Foreskin keratinocyte (primary cell): ENCODE measurements at places on chromosomes 12 and 14.

DNA sequence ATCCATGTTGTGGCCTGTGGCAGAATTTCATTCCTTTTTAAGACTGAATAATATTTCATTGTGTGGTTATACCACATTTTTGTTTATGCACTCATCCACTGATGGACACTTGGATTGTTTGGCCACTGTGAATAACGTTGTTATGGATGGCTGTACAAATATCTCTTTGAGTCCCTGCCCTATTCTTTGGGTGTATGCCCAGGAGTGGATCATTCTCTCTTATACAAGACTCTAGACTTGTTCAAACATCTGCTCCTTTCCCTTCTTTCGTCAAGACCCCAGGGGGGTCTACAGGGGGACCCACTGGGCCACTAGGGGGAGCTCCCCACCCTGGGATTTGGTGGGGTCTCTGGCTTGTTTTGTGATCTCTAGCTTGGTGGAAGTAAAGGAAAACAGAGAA is 77.4 kb downstream of the FBXL14 start:
- peak; percentile 92 for DNase-seq

- DNase-seq, result no peak
These were observed 32.3 kb downstream of the DRAM1 start for GRCh38 chr12:101909646-101910045.

- DNase-seq, result no peak
These were observed 87.7 kb downstream of the GPR135 start for GRCh38 chr14:59377491-59377890.

DNA sequence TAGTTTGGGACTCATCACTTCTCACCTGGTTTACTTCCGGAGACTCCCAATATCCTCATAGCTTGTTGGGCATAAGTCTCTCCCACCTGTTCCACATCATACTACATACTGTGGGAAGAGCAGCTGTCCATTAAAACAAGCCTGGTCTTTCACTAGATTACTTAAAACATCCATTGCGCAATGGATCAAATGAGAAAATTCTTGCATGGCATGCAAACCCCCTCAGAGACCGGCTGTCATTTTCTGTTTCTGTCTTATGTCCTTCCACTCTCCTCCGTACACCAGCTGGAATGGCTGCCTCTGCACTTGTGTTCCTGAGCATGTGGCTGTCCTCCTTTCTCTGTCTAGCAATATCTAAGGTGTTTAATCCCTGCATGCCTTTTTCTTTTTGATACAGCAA is 265.6 kb downstream of the TMEM117 start:
- DNase-seq, result no peak

GRCh38 chr14:60933920-60934655 is 46.8 kb downstream of the TRMT5 start:
- DNase-seq, result no peak

DNA sequence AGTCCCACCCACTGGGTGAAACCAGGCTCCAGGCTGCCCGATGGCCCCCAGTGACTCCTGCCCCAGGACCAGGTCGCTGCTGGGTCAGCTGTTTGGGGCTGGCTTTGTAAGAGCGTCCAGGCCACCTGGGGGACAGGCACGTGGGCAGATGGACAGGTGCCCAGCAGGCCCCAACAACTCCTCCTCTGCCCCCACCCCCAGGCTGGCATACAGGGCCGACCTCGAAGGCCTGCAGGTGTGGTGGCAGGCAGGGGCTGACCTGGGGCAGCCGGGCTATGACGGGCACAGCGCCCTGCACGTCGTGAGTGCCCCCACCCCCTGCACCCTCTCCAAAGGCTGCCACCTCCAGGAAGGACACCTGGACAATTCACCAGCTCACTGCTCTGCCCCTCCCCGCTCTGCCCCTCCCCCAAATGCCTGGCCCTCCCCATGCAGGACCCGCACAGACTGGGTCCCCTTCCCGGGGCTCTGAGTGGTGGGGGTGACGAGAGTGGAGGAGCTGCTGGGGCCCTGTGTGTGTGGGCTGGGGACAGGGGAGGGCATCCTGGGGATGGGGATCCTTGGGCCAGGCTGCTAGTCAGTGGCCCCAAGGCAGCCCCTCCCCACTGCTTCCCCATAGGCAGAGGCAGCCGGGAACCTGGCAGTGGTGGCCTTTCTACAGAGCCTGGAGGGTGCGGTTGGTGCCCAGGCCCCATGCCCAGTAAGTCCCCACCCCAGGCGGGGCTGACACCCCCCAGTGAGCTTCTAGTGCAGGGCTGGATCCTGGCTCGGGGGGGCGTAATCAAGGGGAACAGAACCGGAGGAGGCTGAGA is 26.0 kb downstream of the ASPG start:
- DNase-seq, result no peak

DNA sequence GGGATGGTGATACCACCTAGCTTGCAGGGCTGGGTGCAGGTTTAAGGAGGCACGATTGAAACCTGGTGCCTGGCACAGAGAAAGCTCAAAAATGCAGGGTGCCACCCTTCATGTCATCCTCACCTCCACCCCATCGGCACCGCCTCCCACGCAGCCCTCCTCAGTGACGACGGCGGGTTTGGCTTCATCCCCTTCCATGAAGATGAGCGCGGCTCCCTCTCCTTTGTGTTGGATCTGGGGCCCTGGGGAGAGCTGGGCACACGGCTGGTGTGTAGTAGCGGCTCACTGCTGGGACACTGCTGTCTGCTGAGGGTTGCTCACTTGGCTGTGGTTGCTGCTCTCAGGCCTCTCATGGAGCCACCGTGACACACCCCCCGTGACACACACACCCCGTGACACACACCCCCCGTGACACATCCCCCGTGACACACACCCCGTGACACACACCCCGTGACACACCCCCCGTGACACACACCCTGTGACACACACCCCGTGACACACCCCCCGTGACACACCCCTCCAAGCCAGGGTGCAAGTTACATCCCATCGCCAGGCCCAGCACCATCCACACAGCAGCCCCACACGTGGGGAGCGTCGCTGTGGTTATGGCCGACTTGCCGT is 42.9 kb upstream of the FZD10 start:
- peak; percentile 54 for DNase-seq

DNA sequence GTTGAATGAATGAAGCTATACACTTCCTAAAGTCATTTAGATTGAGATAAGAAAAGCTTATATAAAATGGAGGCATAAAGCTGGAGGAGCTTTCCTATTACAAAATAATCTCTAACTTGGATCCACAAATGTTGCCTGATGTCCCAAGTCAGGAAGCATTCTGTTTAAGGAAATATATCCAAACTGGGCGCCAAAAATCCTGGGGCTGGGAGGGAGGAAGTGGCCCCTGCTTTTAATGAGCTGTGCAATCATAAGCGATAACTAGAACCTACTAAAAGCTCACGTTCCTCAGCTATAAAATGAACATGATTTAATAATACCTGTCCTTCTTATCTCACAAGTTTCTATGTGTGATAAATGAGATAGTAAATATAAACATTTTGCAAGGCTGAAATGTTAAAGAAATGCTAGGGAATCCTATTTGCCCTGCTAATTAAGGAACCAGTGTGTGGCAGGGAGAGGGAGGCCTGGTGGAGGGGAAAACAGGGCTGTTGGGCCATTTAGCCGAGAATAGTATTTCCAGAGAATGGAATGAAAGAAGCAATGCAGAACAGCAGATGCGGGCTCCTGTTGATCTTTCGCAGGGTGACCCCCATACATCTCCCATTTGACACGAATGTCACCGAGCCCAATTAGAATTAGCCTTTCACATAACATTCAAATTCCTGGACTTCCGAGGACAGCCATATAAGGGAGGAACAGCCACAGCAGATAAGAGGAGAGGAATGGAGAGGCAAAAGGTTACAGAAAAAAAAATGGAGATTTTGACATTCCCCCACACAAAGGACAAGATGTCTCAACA is 25.9 kb downstream of the DUSP6 start:
- no peak for DNase-seq

DNA sequence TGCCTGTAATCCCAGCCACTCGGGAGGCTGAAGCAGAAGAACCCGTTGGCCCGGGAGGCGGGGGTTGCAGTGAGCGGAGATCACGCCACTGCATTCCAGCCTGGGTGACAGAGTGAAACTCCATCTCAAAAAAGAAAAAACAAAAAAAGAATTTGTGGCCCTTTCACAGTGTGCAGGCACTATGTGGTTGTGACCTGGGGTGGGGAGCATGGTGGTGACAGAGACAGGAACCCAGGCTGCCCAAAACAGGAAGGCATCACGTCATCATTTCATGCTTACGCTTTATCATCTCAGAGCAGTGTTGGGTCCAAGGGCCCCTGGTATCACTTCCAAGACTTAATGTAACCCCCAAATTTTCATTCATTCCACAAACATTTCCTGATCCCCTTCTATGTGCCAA is 175.7 kb upstream of the GSC start:
- no peak for DNase-seq

DNA sequence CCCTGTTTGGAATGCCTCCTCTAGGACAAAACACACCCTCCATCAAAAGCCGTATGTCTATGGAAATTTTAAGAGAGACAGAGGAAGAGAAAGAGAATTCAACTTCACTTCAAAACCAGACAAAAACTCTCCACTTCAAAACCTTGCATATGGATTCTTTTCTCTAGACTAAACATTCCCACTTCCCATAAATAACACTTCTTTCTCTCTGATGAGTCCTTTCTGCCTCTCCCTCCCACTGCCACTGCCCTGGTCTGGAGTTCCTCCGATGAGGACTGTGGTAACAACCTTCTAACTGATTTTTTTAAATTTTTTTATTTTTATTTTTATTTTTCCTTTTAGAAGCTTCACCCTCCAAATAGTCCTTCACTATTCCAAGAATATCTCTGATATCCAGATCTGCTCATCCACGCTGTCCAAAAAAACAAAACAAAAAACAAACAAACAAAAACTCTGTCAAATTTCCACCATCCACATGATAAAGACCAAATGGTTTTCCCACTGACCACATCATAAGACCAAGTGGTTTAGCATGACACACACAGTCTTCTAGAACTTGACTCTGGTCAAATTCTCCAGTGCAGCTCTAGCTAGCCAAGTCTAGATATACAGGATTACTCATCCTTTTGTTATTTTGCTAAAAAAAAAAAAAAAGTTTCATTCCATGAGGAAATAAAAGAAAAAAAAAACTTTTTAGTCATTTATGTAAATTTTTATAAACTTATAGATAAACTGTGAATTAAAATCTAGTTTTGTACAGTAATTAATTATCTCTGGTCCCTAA is 256.0 kb downstream of the PPFIA2 start:
- DNase-seq, result peak; percentile 26

DNA sequence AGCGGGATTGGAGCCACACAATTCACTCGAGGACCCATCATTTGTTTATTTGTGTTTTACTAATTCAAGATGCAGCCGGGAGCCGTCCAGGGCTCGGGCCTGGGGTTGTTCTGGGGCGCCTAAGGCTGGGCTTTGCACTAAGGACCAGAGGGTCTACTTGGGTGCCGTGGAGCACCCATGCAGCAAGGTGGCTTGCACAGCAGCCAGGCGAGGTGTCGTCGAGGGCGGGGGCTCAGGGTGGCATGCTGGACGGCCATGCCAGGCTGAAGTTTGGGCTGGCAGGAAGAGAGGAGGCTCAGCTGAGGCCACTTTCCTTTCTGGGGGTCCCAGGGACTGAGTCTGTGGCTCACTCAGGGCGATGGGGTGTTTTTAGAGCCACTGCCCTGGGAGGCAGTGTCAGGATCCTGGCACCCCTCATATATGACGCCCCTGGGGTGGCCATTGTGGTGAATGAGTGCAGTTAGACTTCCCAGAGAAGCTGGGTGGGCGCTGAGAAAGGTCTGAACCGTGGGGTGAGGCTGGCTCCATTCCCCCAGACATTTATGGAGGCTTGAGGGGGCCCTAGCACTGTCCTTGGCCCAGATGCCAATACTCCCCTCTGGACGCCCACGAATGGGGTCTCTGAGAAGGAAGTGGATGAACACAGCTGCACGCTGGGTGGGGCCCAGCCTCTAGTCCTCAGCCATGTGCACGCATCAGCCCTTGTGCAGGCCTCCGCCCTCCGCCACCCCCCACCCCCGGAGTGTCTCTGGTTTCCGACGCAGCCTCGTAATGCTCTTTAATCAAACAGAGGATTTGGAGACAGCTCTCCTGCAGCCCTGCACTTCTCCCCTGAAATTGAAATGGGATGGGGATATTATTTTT is 11.3 kb downstream of the MEG3 start:
- no peak for DNase-seq

DNA sequence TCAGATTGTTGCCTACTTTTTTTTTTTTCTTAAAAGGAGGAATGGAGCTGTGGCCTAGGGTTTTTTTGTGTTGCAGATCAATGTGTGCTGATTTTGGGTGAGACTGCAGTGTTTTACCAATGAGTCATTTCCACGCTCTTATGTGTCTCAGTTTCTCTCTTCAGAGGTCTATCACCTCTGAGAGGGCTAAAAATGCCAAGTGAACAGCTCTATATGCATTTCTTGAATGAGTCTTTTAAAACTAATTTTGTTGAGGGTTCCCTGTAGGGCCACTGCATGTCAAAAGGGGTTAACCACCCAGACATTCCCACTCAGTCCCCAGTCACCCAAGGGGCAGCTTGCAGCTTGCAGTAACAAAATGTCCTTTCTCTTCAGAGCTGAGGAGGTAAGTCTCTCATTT is 24.3 kb upstream of the GLIPR1L2 start:
- DNase-seq, result no peak

DNA sequence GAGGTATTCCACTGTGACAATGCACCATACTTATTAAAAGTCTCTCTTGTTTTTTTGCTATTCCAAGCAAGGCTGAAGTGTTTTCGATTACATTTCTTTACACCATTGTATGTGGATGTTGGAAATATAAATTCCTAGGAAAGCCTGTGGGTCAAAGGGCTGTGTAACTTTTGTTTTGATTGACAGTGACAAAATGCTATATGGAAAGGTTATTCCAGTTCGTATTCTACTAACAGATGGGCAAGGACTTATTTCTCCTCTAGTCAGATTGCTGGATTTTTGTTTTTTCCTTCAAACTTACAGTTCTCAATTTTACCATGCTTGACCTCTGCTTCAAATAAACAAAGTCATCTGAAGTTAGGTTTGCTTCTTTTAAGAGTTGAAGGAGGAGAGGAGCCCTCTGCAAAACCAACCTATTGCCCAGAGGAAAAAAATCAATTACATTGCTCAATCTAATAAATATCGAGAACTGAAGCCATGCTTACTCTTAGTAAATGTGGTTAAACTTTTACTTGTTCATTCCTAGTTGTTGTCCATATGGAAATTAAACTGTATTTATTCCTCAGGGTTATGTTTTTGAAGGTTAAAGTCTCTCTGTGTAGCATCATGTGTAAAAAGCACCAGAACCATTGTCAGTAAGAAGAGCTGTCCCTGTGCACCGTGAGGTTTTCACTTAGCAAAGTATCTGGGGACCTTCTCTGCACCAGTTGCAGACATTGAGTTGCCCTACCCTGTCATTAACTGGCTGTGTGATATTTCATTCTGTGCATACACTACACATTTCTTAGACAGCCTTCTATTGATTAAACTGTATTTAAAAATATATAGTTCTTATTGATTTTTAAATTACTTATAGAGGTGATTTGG is 26.9 kb downstream of the GLT1D1 start:
- DNase-seq, result no peak
